ENCODE measurements at places on chromosomes 3 and 15.

DNA sequence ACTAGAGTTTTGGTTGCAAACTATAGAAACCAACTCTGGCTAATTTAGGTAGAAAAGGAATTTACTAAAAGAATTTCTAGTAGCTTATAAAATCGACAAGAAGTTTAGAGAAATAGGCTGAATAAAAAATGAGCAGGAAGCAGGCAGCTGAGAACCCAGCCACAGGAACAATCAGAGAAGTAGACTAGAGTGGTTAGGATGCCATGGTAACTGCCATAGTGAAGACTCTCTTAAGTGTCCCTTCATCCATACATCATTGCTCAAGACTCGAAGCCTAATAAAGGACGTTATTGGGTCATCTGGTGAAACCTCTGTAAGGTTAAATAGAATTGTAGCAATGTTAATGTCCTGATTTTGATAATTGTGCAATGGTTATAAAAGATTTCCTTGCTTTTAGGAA, 13.8 kb downstream of the AVEN start:
- DNase-seq = no peak

- no peak for DNase-seq
Measured at GRCh38 chr15:59694779-59695178, 5.7 kb upstream of the BNIP2 start.

GRCh38 chr3:71734881-71735280, 9.7 kb upstream of the EIF4E3 start:
- DNase-seq = no peak

- DNase-seq = no peak
Measured at GRCh38 chr3:18027161-18027939, 284.9 kb upstream of the TBC1D5 start.

- DNase-seq = peak; percentile 52
Measured at GRCh38 chr3:179452176-179452564, 900 bp upstream of the GNB4 start.

- DNase-seq = peak; percentile 66
Measured at GRCh38 chr3:64213962-64214379, 11.3 kb downstream of the PRICKLE2 start.

DNA sequence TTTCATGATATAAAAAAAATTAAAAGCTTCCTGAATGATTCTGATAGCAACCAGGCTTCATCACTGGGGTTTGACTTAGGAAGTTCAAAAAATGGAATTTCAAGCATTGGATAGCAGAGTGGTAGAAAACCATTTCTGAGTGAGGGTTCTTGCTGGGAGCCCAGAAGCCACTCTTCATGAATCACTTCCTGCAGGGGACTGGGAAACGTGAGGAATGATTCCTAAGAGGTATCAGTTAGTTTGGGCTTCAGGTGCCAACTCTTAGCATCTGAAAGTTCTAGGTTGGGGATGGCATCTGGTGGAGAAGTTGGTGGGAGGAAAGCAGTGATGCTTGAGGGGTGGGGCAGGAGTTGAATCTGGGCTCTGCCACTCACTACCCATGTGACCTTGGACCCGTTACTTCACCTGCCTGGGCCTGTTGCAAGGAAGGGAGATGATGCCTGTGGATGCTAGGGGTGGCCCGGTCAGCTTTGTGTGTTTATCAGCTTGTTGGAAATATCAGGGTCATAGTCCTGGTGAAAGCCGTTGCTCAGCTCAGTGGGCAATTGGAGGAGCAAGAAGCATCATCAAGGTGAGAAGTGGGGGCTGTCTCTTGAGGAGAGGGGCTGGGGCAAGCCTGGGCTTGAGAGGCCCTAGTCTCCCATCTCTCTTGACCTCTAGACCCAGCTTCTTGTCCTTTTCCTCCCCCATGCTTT, 37.0 kb upstream of the TNFAIP8L3 start:
- DNase-seq = no peak

- no peak for DNase-seq
Measured at GRCh38 chr15:66394915-66395314, 8.2 kb downstream of the MAP2K1 start.

DNA sequence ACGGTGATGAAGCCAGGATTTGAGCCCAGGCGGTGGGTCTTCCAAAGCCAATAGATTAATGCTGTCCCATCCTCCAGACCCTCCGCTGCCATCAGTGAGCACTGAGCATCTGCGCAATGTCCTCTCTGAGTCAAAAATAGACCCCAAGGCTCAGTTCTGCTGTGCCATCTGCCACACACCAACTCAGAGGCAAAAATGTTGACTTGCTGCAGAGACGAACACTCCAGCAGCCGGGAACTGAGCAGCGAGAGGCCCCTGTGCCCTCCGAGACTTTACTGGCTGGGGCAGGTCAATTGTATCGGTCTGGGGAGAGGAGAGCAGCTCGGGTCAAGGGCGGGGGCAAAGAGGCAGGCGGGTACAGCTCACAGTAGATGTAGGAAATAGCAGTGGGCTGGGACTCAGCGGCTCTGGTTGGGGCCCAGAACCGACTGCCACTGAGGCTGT, 41.5 kb upstream of the ATP2B2 start:
- DNase-seq = no peak

DNA sequence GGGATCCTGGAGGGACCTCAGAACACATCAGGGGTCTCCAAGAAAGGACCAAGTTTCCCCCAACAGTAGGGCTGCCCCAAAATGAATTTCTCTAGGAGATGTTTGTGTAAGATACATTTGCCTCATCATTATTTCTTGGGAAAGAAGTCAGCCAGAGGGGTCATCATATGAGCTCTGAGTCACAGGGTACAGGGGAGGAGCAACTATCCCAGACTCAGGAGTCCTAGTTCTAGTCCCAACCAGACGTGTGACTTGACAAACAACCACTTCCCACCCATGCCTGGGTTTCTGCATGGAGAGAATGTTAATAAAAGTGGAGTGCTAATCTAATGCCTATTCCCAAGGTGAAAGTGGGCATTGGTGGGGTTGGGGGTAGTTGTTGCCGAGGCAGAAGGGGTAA, 144.1 kb downstream of the ALDH1A2 start:
- DNase-seq = no peak

GRCh38 chr15:60557191-60557618, 78.3 kb upstream of the ICE2 start:
- DNase-seq = no peak

DNA sequence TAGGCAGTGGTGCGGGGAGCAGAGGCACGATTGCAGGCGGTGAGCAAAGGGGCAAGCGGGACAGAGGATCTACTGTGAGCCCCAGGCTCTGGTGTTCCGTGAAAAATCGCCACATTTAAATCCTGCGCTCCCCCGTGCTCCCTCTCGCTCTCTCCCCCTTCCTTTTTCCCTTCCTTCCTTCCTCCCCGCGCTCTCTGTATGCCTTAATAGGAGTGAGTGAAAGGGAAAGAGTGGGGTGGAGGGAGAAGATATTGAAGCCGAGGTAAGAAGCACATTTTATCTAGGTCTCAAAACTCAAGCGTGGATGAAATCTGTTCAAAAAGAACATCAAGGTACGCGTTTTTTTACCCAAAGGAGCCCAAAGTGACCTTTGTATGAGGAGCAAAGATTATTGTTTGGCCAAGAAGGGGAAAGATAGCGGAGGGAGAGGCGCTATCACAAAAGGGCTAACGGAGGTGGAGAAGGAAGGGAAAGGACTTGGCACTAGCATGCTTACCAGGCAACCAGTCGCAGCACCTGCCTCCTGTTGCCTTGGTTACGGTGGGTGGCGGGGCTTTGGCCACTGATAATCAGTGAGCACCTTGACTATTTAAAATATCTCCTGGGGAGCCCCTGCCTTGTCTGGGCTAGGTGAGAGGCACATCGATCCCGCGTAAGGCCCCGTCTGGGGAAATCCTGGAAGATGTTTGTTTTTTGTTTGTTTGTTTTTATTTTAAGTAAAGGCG, 14.9 kb upstream of the AEN start:
- DNase-seq = no peak

DNA sequence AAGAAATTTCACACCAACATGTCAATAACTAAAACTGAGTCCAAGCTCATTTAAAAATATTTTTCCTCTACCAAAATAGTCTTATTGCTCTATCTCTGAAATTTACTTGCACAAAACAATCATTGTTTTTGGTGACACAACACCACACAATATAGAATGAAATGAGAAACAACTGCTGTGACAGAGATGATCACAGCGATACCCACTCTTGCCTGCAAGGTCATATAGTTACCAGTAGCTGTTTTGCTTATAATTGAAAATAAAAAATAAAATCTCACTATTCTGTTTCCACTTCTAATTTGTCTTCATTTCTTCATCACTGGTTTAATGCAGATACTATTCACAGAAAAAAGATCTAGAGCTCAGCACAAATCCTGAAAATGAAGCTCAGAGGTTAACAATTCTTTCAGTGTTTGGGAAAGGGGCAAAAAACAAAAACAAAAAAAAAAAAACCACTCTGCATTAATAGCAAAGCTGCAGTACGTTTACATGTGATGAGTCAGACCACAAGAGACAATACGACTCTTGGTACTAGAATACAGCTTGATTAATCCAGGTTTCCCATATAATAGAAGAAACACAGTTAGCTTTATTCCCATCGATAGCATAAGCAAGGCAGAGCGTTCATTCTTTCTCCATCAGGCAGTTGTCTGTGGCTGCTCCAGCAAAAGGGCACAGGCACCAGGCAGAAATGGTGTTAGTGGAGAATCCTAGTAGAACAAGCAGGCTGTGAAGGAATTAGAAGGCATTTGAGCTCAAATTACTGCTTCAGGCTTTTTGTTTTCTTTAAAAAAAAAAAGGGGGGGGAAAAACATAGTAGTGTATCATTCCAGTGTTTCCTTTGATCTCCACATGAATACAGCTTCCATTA, 773 bp downstream of the ANKRD28 start:
- DNase-seq = no peak
